ENCODE measurements at places on chromosomes 3 and 15. TPM values are rescaled to one million over a fixed set of nuclear protein-coding genes. Genes with fewer than 3 reads are reported as not detected.

DNA sequence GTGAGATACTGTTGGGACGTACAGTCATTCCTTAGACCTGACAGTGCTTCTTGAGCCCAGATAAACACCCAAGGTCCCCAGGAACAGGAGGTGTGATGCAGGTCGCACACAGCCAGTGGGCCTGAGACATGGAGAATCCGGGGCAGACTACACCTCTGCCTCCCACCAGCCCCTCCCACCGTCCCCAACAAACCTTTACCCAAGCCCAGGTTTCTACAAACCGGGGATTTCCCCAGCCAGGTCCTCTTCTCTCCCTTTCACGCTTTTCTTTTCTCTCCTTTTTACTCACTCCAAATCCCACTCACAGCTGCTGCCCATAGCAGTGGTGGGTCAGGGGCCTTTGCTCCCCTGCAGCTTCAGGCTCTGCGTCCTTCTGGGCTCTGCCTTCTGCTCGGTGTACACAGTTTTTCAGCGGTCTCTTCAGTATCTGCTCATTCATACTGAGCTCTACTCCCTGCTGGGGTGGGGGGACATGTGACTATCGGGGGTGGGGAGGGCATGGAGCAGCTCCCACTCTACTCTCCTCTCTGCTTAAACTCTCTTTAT lies 4.8 kb upstream of the PCSK6 start:
- no peak for DNase-seq

DNA sequence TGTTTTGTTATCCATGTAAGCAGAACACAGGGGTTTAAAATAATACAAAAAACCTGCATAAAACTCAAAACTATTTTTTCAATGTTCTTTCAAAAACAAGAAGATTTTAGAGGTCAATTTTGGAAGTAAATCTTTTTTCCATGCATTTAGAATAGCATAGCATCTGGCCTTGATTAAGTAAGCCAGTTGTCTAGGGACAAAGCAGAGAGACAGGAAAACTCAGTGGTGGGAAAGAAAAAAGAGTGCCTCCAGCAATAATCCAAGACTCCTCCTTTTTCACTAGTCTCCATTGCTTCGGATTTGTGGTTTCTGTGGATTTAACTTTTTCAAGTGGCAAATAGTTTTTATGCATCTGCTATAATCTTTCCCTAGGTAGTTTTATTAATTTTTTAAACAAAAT lies 88.9 kb downstream of the SUCNR1 start:
- DNase-seq = no peak

GRCh38 chr3:148211725-148212124 lies 486.0 kb upstream of the AGTR1 start:
- no peak for DNase-seq

TM4SF18 gene
- polyA plus RNA-seq = not detected

DNA sequence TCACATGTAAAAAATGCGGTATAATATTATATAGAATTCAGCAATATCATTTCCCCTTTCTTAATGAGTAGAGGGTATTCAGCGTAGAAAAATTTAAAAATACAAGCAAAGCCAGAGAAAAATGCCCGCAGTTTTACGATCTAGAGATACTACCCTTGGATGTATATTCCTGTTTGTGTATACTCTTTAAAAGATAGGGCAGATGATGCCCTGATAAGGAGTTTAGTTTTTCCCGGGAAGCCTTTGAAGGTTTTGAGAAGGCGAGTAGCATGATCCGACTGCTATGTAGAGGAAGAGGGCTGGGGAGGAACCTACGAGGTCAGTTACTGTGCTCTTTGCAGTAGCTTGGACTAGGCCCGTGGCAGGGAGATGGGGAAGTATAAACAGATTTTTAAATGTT lies 1.2 kb downstream of the YEATS2 start:
- DNase-seq = no peak

- no peak for DNase-seq
Measured at GRCh38 chr15:63473749-63473998, 30.7 kb upstream of the USP3 start.

USP13 gene
- 15.2 TPM for polyA plus RNA-seq

ARPIN gene
- 11.1 TPM for polyA plus RNA-seq

GRCh38 chr3:72548461-72548860 lies 299.8 kb downstream of the SHQ1 start:
- DNase-seq = no peak

TGM4 gene
- polyA plus RNA-seq = 0.12 TPM

ITGB5 gene
- polyA plus RNA-seq = 207 TPM

DNA sequence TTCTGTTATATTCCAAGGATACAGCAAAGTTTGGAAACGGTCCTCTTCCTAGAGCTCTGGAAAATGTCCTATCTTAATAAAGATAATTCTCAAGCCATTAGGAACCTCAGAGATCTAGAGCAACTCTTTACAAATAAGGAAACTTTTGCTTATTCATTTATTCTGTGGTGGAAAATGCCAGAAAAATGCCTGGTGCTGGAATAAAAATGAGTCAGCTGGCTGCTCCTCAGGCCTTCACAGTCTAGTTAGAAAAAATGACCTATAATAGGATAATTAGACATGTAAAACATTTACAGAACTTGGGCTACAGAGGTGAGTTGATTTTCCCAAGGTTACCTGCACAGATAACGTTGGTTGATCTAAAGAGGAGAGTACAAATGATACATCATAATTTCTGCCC lies 372.5 kb downstream of the NLGN1 start:
- DNase-seq = no peak

DNA sequence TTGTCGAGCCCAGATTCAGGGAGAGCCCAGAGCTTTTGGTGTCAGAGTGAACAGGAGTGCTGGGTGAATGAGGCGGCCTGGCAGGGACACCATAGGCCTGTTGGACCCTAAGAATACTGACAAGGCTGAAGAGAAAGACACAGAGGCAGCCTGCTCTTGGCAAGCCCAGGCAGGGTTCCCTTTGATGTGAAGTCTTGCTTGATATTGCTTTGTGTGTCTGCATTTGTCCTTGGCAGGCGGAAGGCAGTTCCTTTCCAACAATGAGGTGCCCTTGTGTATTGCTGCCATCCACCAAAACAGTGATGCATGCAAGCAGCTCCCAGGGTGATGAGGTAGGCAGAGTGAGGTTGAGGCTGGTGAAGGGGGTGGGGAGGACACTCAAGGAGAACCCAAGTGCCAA lies 152.7 kb upstream of the TSC22D2 start:
- DNase-seq = no peak

- no peak for DNase-seq
Measured at GRCh38 chr15:98745179-98745578, 96.8 kb downstream of the IGF1R start.
